GM23338 (cell line): ENCODE measurements at places on chromosomes 7 and 10. TPM values are rescaled to one million over a fixed set of nuclear protein-coding genes. Genes with fewer than 3 reads are reported as not detected.

- H3K27me3 ChIP-seq = no peaks in the 10 kb centered on the region
- H3K4me1 ChIP-seq = peaks cover 4% of the 10 kb centered on the region; the same call in 1 of the 2 replicates
- H3K4me3 ChIP-seq = no peak overlapping the region
- no peak overlapping the region for H3K27ac ChIP-seq
- no peaks in the 10 kb centered on the region for H3K36me3 ChIP-seq
Measured at GRCh38 chr7:5692845-5693278, 88.6 kb downstream of the RNF216 start.

DNA sequence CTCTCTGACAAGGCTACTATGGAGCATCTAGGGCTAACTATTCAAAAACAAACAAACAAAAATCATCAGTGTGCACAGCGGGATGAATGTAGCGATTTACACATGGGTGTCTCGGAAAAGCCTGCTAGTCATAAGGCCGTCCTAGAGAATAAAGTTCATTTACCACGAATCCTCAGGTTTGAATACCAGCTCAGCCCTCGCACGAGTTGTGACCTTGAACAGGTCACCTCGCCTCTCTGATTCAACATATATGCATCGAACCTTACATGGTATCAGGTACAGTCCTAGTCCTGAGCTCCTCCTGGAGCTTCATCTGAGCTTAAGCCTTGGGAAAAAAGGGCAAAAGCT is 572 bp downstream of the ATP5MF start:
- no peaks in the 10 kb centered on the region for H3K27me3 ChIP-seq
- peak overlapping the region; percentile 98 for H3K4me3 ChIP-seq
- no peak for DNase-seq
- H3K36me3 ChIP-seq = no peaks in the 10 kb centered on the region; the same call in 1 of the 2 replicates
- peak overlapping the region; percentile 91 for H3K27ac ChIP-seq
- peaks cover 13% of the 10 kb centered on the region for H3K4me1 ChIP-seq

- no peak overlapping the region for H3K27ac ChIP-seq
- 0 out of 2 replicates have a peak, but pooled peaks cover 7% of the 10 kb centered on the region for H3K4me1 ChIP-seq
- no peak for DNase-seq
- H3K4me3 ChIP-seq = no peak overlapping the region
Measured at GRCh38 chr10:5096108-5096507, 1.9 kb downstream of the AKR1C3 start.

DNA sequence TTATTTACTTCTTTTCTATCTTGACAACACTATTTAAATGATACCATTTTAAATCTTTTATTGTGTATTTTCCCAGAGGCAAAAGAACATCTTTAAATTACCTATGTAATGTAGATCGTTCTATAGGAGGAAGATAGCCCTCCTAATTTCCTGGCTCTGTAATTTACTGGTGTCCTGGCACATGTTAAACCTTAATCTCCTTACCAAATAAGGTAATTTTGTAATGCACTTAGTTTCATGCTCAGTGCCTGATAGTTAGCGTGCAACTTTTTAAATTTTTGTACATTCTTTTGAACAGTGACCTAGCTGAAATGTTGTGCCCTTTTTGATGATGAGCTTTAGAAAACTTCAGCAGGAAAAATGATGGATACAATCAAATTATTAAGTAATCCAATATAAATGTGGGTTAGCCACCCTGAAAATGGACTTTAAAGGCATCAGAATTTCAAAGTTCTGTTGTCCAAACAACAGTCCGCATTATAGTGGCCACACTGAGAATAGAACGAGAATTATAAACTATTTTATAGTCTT is 81.4 kb downstream of the ABCB5 start:
- no peaks in the 10 kb centered on the region for H3K27me3 ChIP-seq
- DNase-seq = no peak

DNA sequence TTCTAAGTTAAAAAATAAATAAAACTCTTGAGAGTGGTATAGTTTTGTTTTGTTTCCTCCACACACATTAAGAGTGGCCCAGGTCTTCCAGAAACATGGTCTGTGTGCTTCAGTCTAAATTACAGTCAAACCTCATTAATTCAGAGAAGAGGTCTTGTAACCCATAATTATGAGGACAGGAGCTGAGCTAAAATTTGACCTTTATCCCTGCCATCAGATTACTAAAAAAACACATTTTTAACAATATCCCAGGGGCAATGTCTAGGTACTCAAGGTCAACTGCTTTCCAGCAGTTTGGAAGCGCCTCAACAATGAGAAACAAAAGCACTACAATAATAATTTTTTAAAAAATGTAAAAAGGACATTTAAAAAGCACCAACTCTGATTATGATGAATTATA is 184.1 kb upstream of the PFKP start:
- H3K4me3 ChIP-seq = no peak overlapping the region
- H3K36me3 ChIP-seq = no peaks in the 10 kb centered on the region

DNA sequence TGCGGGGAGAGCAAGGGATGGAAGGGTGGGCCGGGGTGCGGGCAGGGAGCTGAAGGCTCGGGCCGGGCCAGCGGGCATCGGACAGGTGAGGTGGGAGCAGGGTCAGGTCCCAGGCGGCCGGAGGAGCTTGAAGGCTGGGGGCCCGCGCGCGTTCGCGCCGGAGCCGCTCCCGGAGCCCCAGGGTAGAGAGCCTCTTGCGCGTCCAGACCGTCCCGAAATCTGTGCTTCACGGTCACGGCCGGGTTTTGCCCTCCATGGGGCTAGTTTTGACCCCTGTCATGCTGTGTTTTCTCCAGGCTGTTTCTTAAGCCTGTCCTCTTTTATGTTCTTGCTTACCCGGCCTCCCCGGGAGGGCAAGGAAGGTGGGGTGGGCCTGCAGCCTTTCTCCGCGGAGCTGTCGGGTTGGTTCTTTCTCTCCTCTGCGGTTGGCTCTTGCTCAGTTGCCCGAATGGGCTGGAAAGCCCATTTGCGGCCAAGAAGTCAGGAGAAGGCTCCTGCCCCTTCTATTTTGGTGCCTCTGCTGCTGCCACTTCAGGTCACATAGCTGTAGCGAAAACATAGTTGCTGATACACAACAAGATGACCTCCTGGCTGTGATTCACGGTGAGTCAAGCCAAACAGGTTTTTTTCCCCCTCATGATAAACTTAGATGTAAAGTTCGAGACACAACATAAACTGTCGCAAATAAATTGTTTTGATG is 650 bp downstream of the UBE2D1 start:
- no peaks in the 10 kb centered on the region for H3K36me3 ChIP-seq
- H3K27me3 ChIP-seq = no peaks in the 10 kb centered on the region
- peak overlapping the region; percentile 93 for H3K4me3 ChIP-seq
- H3K27ac ChIP-seq = no peak overlapping the region
- H3K4me1 ChIP-seq = peaks cover 15% of the 10 kb centered on the region

- H3K27ac ChIP-seq = no peak overlapping the region
- no peaks in the 10 kb centered on the region for H3K27me3 ChIP-seq
- H3K4me1 ChIP-seq = no peaks in the 10 kb centered on the region
- no peaks in the 10 kb centered on the region; the same call in 1 of the 2 replicates for H3K36me3 ChIP-seq
- no peak overlapping the region for H3K4me3 ChIP-seq
- peak; percentile 39 for DNase-seq
Measured at GRCh38 chr7:86733783-86734182, 90.1 kb downstream of the GRM3 start.

Gene SAMD8
- total RNA-seq = 26.4 and 28.4 TPM in 2 replicates

Gene IFIT1B
- total RNA-seq = not detected in 2 replicates

Gene MYOZ1
- 2.4 and 3.2 TPM in 2 replicates for total RNA-seq

Gene PAX4
- not detected in 2 replicates for total RNA-seq
